Left renal pelvis (tissue), 4 donors: ENCODE measurements at places on chromosomes 2 and 18. TPM values are rescaled to one million over a fixed set of nuclear protein-coding genes. Genes with fewer than 3 reads are reported as not detected.

DNA sequence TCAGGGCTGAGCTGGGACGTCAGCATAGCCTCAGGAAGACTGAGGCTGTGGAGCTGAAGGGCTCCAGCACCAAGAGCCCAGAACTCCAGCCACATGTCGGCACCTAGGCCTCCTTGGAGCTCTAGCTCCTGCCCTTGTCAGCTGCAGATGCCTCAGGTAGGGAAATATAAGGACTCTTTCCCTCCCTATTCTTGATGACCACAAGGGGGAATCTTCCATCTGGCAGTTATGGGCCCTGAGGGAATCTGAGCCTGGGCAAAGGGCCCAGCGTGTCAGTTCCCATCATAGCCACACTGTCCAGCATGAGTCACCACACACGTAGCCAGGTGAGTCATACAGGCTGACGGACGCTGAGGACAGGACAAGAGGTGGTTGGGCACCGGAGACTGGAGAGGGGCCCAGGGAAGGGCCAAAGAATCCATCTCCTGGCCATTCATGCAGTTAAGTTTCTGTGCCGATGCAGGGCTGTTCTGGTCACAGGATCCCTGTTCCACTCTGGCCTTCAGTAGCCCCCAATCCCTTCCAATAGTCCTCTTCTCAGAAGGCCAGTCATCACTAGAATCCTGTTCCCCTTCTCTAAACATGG is 1.8 kb downstream of the MPV17 start:
- no peak for DNase-seq

GRCh38 chr2:157036726-157037125 is 220.8 kb upstream of the GALNT5 start:
- no peak for DNase-seq

- DNase-seq = no peak
Measured at GRCh38 chr18:46385124-46385523, 271.9 kb downstream of the LOXHD1 start.

DNA sequence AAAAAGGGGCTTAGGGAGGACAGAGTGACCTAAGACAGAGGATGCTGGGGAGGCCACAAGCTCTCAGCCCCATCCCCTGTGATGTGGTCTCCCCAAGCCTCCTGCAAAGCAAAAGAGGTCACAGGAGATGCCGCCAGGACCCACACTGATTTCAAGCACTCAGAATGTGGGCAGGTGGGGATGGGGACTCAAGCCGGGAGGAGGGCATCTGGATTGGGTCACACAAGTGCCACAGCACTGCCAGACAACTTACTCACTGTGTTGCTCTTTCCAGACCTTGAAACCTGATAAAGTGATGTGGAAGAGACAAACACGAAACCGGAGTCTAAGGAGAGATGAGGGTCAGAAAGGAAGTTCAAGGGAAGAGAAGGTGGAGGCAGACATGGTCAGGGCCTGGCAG is 95.7 kb downstream of the TTC32 start:
- no peak for DNase-seq

- DNase-seq = no peak
Measured at GRCh38 chr18:56127322-56128099, 510.9 kb downstream of the TXNL1 start.

The ALPI gene
- polyA plus RNA-seq = not detected

The SULT1C4 gene
- polyA plus RNA-seq = 55.5 TPM

DNA sequence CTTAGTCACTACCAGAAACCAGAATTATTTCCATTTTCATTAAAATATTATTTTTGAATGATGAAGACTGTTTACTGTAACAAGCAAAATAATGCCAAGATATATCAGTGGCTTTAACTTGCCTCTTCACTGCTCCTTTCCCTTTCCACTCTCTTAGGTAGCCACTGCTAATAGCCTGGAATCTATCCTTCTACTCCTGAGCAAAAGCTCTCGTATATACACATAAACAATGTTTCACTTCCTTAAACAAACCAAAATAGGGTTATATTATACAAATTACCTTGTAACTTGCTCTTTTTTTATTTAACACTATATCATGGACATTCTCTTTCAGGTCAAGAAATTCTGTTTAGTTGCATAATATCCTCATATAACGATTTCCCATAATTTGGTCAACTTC is 20.8 kb downstream of the IMMT start:
- no peak for DNase-seq

DNA sequence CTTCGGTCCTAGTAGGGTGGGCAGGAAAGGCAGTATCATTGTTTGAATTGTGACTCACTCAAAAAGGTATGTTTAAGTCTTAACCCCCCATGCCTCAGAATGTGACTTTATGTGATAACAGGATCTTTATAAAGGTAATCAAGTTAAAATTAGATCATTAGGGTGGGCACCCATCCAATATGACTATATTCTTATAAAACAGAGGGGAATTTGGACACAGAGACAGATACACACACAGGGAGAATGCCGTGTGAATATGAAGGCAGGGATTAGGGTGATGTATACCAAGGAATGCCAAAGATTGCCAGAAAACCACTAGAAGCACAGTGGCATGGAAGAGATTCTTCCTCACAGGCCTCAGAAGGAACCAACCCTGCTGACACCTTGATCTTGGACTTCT is 281.8 kb downstream of the CLIP4 start:
- no peak for DNase-seq

DNA sequence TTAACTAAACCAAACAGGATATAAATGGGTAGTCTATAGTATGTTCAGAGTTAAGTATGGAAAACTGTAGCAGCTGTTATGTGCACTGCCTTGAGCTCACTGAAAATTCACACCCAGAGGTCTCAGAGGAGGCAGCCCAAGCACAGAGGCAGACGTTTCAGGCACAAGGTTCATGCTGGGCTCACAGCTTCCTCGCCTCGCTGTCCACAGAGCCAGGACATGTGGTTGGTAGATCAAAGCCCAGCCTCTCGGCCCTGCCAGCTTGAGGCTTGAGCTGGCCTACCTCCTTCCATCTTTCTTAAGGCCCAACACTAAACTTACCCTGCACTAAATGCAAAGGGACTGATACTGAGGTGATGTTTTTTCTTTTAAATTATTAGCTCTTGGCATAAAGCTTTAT is 43.7 kb downstream of the PRELID3A start:
- no peak for DNase-seq

The CRYGC gene
- not detected for polyA plus RNA-seq

DNA sequence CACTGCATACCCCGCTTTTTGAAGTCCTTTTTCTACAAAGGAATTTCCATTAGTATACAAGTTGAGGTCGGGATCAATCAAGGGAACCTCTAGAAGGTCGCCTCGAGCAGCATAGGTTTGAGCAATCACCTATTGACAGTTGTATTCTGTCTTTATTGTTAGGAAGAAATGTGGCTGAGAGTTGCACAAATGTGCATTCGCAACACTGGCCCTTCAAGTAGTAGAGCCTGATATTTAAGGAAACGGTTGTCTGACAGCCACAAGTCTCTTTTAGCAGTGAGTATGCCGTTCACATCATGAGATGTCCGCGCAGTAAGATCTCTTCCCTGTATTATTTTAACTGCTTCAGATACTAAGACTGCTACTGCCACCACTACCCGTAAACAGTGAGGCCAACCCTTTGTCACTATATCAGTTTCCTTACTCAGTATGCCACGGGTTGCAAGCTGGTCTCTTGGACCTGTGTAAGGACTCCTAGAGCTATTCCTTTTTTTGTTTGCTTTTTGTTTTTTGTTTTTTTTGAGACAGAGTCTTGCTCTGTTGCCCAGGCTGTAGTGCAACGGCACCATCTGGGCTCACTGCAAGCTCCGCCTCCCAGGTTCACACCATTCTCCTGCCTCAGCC is 10.0 kb upstream of the STARD7 start:
- DNase-seq = no peak

The PROM2 gene
- polyA plus RNA-seq = 36.7 TPM

- DNase-seq = no peak
Measured at GRCh38 chr2:229610333-229610732, 104.0 kb downstream of the DNER start.

DNA sequence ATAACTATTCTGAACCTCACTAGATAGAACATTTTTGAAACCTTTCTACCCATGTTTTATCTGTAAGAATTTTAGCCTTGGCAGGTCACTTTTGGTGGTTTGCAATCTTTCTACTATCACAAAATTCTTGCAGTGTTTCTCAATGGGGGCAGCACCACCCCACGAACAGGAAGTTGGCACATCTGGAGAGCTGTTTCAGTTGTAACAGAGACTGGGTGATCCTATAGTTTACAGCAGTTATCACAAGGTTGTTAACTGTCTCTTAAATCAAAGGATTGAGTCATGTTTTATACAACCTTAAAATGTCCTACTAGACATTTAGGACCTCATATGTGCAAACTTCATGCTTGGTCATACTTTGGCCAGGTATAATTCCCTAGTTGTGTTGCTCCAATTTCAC is 829.2 kb downstream of the ERBB4 start:
- no peak for DNase-seq

The NTSR2 gene
- polyA plus RNA-seq = not detected

The CDK5R2 gene
- polyA plus RNA-seq = 0.14 TPM

The ERICH2 gene
- 3.6 TPM for polyA plus RNA-seq

The LCT gene
- not detected for polyA plus RNA-seq

DNA sequence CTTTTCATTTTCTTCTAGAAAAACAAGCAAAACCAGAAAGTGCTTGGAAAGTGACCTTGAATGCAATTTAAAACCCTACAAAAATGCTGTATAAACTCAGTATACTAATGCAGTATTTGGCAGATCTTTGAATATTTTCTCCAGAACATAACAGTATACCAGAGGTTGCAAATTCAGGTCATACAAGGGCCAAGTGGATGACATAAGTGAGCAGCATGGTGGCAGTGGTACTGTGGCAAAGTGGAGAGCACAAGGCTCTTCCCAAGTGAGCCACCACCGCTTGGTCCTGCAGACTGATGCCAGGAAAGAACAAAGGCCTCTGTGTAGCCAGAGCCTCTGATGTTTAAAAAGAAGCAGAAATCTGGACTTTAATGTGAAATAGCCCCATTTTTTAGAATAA is 33.1 kb downstream of the METTL4 start:
- DNase-seq = no peak

GRCh38 chr2:204042401-204042800 is 105.8 kb downstream of the ICOS start:
- no peak for DNase-seq

DNA sequence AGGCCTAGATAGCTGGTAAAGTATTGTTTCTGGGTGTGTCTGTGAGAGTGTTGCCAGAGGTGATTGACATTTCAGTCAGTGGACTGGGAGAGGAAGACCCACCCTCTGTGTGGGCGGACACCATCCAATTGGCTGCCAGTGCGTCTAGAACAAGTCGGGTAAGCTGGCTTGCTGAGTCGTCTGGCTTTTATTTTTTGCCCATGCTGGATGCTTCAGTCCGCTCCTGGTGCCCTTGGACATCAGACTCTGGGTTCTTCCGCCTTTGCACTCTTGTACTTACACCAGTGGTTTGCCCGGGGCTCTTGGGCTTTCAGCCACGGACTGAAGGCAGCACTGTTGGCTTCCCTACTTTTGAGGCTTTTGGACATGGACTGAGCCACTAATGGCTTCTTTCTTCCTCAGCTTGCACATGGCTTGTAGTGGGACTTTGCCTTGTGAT is 24.3 kb downstream of the DIS3L2 start:
- no peak for DNase-seq

DNA sequence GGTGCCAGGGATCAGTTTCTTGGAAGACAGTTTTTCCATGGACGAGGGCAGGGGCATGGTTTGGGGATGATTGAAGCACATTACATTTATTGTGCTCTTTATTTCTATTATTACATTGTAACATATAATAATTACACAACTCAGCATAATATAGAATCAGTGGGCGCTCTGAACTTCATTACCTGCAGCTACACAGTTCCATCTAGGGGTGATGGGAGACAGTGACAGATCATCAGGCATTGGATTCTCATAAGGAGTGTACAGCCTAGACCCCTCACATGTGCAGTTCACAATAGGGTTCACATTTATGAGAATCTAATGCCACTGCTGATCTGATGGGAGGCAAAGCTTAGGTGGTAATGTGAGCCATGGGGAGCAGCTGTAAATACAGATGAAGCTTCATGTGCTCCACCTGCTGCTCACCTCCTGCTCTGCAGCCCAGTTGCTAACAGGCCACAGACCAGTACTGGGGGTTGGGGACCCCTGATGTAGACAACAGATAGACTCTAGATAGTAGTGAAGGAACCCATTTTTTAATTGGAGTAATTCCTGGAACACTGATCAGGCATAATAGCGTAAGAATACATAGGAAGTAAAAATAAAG is 41.5 kb upstream of the MC4R start:
- no peak for DNase-seq

DNA sequence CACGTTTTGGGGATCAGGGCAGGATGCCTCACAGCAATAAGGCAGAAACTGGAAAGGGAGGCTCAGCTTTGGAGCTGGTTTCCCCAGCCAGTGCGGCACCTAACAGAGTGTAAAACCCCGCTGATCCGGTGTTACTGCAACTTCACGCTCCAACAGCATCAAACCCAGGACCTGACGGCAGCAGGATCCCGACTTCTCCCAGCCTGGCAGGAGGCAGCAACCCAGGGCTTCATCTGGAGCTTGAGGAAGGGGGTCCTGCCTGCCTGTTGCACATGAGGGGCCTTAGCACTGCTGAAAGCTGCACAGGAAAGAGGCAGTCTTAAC is 209.8 kb downstream of the MGAT5 start:
- no peak for DNase-seq

The GALNT14 gene
- polyA plus RNA-seq = 4.9 TPM

The BARD1 gene
- polyA plus RNA-seq = 20.0 TPM

GRCh38 chr18:62788111-62788510 is 72.8 kb downstream of the PHLPP1 start:
- no peak for DNase-seq

DNA sequence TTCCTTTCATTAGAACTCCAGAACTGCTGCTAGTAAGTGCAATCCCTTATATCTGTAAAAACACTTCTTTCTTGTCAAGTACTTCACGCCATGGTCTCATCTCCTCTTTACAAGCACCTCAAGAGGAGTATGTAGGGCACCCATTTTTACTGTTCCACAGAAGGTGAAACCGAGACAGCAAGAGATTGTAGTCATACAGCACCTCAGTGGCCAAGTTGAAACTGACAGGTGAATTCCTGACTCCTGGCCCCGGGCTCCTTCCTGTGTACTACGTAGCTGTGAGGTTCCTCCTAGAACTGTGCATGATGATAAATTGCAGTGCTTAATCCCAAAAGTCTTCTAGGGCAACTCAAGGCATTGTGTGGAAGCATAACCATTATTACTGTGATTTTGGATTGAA is 131.5 kb upstream of the MEIS1 start:
- DNase-seq = no peak

GRCh38 chr2:6637330-6637729 is 228.4 kb downstream of the CMPK2 start:
- no peak for DNase-seq
